ENCODE measurements at places on chromosomes 5 and 9.

GRCh38 chr5:68962757-68963484 lies 130.9 kb upstream of the SLC30A5 start:
- DNase-seq = peak; percentile 43

DNA sequence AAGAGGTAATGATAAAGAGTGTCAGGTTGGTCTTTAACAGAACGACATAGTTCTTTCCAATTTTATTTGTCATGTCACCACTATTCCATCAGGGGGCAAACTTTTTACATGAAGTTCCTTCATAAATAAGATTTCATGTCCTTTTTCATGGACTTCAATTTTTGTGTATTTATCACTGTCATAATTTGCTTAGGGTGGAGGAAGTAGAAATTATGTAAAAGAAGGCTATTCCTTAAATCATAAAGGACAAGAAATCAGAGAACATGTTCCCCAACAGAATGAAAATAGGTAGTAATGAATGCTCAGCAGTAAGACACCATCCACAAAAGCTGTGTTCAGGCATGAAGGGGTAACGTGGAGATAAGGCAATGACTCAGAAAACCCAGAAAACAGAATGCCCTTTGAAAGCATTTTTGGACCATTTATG lies 72.7 kb downstream of the ZFAND5 start:
- DNase-seq = peak; percentile 39

- no peak for DNase-seq
Observed at GRCh38 chr5:154215571-154216325, 25.2 kb downstream of the GALNT10 start.

GRCh38 chr5:31741496-31741895 lies 102.6 kb downstream of the PDZD2 start:
- DNase-seq = no peak

DNA sequence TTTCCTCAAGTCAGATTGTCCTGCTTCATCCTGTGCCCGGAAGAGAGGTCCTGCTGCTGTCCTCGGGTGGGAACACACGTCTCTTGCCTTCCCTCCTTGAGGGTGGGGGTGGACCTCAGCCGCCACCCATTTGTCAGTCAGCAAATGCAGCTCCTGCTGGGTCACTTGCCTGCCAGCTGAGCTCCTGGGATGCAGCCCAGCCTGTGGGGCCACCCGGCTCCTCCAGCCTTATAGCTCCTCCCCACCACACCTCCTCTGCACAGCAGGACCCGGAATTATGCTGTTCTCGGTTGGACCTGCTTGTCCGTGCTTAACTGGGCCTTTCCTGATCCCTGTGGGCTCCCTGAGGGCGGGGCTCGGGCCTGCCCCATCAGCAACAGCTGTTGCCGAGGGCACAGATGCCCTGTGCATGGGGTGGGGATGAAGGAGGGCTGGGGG lies 52.7 kb downstream of the RXRA start:
- DNase-seq = no peak

DNA sequence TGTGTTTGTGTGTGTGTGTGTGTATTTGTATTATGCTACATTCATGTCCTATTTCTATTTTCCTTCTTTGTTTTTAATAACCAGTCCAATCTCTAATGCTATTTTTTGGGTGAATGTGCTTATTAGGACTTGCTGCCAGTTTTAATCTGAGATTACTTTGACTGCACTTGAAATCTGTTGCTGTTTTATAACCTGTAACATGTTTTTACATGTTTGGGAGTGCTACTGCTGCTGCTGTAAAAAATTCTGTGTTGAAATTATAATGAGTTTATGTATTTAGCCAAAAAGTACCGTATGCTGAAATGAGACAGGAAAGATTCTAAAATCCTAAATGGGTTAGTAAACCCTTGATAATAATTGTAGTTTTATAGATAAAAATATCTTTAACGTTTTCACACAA lies 104.7 kb upstream of the SSBP2 start:
- DNase-seq = no peak

GRCh38 chr9:77024776-77025545 lies 5.5 kb downstream of the FOXB2 start:
- DNase-seq = no peak

GRCh38 chr5:113128082-113128481 lies 151.5 kb downstream of the DCP2 start:
- DNase-seq = no peak

GRCh38 chr5:93421987-93422401 lies 159.0 kb downstream of the NR2F1-AS1 start:
- DNase-seq = no peak

All from fibroblast of the conjunctiva (primary cell).